Neural crest cell (in vitro differentiated cells): ENCODE measurements at places on chromosomes 16 and 17.

- DNase-seq: no peak
Observed at GRCh38 chr16:83953796-83954576, 946 bp downstream of the OSGIN1 start.

DNA sequence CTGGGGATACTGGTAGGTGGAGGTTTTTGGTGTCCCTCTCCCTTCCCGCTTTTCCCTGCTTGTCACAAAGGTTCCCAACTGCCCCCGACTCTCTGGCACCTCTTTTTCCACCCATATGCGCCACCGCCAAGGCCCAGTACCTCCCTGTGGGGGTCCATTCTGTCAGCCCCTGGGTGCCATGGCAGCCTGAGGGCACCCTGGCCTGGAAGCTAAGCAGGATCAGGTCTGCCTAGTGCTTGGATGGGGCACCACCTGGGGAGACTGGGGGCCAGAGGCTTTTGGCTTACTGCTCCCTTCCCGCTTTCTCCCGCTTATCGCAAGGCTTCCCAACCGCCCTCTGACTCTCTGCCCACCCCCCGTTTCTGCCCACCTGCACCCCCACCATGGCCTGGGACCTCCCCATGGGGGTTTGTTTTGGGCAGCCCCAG is 2286.4 kb downstream of the TP53TG3F start:
- DNase-seq: no peak

DNA sequence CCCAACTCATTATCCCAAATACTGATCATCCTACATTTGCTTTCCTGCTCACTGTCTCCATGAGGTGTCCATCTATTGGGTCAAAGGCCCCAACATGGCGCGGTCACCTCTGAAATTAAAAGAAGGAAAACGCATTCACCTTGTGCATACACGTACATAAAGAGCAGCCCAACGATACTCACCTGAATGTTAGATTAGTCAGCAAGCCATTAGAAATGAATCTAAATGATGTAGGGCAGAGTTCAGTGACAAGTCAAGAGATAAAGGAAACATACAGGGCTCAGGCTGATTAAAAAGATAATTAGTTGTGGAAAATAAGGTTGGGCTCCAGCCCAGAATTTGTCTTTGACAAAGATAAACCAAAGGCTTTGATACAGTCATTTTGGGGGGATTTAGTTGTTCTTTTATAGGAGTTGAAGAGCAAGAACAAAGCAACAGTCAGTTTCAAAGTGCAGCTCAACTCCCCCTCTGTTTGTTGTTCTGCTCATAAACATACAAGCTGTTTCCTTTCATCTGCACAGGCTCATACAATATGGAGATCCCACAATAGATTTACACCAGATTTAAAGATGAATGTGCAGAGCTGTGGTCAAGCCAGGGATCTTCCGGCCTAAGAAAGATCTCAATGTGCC is 21.1 kb downstream of the NXPH3 start:
- no peak for DNase-seq

- no peak for DNase-seq
Observed at GRCh38 chr16:25635454-25635853, 56.3 kb upstream of the HS3ST4 start.

DNA sequence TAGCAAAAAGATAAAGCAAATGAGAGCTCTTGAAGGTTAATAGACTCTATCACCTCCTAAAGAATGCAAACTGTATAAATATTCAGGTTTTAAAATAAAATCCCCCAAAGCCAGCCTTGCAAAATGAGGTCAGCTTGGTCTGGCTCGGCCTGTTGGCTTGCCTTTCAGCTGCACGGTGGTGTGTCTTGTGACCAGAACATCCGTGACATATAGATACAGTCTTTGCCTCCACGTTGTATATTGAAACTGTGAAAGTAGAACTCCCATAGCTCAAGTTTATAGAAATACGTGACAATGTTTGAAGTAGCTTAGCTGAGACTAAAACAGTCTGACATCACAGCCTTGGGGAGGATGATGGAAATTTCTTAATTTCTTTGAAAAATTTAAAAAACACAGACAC is 236.6 kb upstream of the MYOCD start:
- no peak for DNase-seq

GRCh38 chr17:28545787-28546415 is 6.5 kb downstream of the UNC119 start:
- no peak for DNase-seq

- no peak for DNase-seq
Observed at GRCh38 chr17:7078711-7079110, 1.3 kb downstream of the CLEC10A start.

DNA sequence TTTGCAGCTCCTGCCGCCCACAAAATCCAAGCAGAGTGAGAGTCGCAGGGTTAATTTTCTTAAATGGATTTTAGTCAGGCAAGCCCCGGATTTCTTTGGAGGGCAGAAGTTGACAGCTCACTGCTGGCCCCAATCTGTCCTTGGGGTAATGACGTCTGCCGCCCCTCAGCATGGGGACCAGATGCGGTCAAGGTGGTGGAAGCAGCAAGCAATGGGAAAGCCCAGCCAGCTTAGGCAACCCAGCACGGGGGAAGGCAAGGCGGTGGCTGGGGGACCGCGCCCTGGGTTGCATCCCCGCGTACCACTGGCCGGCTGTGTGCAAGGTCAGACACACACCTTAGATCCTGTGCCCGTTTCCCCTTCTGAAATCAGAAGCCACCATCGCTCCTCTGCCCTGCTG is 321.7 kb downstream of the C16orf95 start:
- no peak for DNase-seq

- no peak for DNase-seq
Observed at GRCh38 chr16:3873482-3874173, 6.9 kb downstream of the CREBBP start.

GRCh38 chr16:53912155-53912554 is 208.2 kb downstream of the FTO start:
- DNase-seq: no peak

DNA sequence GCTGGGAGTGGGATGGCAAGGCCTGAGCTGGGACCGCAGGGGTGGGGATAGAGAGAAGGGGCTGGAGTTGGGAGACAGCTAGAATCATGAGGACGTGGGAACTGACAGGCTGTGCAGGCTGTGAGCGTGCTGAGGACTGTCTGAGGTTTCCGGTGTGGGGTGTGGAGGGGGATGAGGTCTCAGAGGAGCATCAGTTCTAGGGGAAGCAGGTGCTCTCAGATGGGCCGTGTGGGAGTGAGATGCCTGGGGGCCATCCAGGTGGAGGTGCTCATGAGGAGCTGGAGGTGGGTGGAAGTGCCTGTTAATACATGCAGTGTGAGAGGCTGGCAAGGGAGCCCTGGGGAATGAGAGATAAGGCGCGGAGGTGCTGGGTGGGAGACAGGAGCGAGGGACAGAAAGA is 27.2 kb downstream of the HASPIN start:
- DNase-seq: no peak

GRCh38 chr17:78601577-78602190 is 24.5 kb upstream of the DNAH17 start:
- DNase-seq: no peak

GRCh38 chr17:74637265-74637664 is 13.7 kb upstream of the CD300E start:
- DNase-seq: no peak

DNA sequence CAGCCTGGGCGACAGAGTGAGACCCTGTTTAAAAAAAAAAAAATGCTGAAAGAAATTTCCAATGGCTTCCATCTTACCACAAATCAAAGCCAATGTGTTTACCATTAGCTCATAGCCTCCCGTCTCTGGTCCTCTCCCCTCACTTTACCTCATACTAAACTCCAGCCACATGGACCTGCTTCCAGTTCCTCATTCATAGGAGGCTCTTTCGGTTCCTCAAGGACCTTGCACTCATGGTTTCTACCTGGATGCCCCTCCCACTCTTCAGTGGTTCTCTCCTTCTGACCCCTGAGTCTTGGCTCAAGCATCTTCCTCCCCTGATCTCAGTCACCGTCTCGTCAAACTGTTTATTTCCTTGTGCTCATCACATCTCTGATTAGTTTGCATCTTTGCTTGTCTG is 3.8 kb upstream of the DEF8 start:
- no peak for DNase-seq
